ENCODE measurements at places on chromosomes 7 and 10.

DNA sequence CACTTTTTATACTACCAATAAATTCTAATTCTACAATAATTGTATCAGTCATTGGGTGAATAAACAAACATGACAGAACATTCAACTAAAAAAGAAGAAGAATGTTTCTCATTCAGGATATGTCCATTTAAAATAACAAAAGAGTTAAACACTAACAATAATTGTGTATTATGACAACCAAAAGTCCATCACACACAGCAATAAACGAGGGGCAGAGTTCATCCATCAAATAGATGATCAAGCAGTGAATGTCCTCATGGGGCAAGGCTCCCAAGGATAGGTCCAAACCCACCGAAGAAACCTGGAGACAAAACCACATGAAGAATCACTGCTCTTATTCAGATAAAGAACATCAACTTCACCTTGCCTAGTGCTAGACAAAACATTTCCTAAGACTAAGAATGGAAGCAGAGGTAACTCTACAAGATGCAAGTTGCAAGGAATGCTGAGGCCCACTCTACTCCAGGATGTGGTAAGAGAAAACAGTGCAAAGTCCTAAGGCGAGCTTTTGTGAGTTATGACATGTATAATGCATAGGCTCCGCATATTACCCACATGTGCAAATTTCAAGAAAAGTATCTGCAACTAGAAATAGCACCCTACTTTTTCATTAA lies 115.1 kb downstream of the PARD3 start:
- DNase-seq, result no peak

- no peak for DNase-seq
Measured at GRCh38 chr7:44615149-44615611, 8.8 kb downstream of the OGDH start.

DNA sequence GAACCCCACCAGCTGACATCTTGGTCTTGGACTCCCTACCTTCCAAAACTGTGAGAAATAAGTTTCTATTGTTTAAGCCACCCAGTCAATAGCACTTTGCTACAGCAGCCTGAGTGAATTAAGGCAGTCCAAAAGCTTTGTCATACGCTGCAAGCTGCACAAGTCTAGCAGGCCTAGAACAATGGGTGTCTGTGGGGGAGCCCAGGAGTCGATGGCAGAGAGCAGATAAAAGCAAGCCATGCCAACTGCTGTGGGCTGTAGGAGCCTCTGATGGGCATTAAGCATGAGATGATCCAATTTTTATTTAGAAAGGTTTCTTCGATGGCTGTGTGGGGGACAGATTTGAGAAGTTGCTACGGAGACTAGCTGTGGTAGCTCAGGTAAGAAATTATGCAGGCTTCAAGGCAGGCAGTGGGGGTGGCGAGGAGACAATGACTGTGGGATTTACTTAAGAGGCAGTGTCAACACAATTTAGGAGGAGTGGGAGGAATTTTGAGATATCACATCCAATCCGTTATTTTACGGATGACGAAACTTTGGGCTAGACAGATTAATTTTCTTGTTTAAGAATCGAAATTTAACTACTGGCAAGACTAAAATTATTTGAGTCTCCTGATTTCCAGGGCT lies 110.4 kb downstream of the NRCAM start:
- DNase-seq, result no peak

DNA sequence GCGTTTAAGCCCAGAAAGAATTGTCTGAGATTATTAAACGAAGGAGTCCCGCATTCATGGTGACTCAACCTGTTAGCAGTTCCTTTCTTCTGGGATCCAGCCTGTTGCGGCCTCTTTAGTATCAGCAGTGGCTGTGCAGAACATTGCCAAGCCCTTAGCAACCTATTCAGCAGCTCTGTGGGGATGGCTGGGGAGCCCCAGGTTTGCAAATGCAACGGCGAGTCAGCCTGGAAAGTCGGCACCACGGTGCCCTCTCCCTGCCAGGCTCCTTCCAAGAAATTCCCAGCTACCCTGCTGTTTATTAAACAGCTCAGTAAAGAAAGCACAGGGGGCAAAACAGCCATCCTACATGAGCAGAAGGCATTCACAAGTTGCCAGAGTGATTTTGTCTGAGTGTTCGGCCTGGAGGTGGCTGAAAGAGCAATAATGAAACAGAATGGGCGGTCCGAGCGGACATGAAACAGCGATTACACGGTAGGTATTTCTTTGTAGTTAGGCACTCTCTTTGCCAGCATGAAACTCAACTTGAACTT lies 198.3 kb downstream of the BAMBI start:
- no peak for DNase-seq

- DNase-seq, result no peak
Measured at GRCh38 chr7:87223666-87224065, 4.1 kb upstream of the TMEM243 start.

GRCh38 chr7:92750447-92750839 lies 85.9 kb downstream of the CDK6 start:
- no peak for DNase-seq

DNA sequence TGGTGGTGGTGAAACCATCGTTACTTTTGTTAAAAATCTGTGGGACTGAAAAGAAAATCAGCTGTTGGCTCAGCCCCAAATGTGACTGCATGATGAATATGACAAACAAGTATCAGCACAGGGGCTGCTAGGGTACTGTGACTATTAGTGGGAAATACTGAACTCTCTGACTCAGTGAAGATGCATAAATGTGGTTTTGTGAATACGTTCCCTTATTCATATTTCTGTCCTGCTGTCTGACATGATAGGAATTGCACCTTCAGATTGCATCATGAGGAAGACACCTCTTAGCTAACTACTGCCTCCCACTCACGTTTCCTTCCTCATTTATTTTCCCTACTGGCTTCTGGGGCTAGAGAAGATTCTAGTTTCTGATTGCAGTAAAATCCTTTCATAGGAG lies 1.4 kb downstream of the CLEC5A start:
- DNase-seq, result no peak

GRCh38 chr10:4576206-4576605 lies 249.8 kb upstream of the AKR1E2 start:
- no peak for DNase-seq

- DNase-seq, result no peak
Measured at GRCh38 chr7:152145853-152146466, 120.5 kb downstream of the GALNT11 start.

- DNase-seq, result no peak
Measured at GRCh38 chr10:17229717-17229966, 1.6 kb downstream of the VIM start.

DNA sequence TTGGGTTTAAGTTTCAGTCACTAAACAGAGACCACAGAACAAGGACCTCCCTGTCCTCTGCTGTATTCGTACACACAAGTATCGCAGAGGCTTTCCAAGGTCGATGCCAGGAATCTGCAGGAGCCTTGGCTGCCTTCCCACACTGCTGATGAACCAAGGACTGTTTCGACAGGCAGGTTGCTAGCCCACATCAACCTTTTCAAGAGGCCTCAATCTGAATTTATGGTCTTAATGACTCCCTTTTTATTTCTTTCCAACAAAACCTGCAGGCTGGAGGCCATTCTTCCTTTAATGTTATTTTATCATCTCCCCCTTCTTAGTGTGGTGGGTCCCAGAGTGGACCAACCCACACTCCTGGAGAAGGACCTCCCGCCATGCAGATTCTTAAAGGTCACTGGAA lies 45.6 kb downstream of the JCAD start:
- no peak for DNase-seq

- DNase-seq, result no peak
Measured at GRCh38 chr7:156478486-156478885, 162.1 kb upstream of the RNF32 start.

- no peak for DNase-seq
Measured at GRCh38 chr10:24695452-24695851, 28.2 kb downstream of the ARHGAP21 start.

DNA sequence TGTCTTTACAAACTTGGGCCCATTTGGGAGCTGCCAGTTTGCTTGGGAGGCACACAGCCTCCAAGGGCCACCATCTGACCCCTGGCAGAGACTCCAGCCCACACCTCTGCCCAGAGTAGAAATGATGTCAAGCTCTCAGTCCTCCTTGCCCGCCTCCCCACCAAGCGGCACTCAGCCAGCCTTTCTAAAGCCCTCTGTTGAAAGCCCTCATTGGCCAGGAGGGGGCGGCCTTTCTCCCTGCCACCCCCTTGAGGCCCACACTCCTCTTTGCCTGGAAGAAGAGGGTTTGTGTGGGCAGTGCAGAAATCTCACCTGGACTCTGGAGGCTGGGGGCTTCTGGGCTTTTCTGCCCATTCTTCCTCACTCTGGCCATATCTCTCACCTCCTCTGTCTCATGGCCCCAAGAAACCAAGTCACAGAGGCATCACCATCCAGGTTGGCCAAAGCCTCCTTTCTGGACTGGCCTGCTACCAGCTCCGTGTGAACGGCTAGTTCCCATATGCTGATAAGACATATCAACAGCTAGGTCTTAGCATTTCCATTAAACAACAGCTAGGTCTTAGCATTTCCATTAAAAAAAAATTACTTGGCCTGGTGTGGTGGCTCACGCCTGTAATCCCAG lies 36.1 kb downstream of the UBTD1 start:
- DNase-seq, result no peak
